CD4-positive, alpha-beta T cell treated with Interferon gamma for 1 hour (primary cell): ENCODE measurements at places on chromosomes 3 and 15.

DNA sequence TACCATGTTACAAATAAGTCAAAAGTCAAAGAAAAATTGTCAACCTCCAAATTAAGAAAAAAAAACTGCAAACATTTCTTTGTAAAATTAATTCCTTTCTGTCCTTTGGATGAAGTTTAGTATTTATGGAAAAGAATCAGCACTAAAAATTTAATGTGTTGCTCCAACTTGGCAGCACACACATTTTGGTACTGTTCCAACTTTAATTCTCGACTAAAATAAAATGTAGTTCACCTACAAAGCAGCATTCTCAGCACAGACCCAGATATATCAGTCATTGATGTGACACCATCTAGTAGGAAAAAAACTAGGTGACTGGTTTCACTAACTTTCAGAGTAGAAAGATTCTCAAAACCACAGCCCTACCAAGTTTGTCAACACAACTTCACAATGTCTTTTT is 131.7 kb upstream of the ROBO2 start:
- DNase-seq: no peak

DNA sequence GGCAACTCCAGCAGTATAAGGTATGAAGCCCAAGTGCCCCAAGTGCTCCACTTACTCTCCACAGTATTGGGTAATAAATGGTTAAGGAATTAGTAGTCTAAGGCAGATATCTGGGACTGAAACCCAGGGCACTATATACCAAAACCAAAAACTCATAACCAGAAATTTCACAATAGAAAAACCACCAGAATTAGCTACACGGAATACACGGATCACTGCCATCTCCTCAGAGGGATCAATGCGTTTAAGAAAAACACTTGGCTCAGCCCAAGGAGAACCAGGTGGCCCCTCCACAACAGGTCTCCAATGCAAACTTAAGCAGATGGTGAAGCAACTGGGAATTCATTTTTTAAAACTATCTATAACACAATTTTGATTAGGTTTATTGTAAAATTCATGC is 83.6 kb downstream of the FAIM start:
- no peak for DNase-seq

GRCh38 chr15:38374029-38374428 is 79.9 kb upstream of the FAM98B start:
- no peak for DNase-seq

DNA sequence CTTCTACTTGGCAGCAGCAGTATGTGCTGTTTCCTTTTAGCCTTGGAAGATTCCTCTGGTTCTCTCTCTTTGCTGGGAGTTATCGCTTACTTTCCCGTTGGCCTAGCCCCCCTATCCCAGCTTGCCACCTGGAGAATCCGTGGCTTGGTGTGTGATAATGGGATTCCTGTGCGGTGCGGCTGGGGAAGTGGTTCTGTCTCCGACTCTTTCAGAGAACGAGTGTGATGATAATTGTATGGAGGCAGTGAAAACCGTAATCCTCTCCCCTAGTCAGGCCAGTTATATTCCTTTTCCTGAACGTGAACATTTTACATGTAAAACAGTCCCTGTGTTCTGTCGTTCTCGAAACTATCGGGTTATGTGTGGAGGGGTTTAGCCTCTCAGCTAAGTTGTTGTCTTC is 300.1 kb upstream of the C2CD4B start:
- DNase-seq: no peak

GRCh38 chr3:163364717-163365116 is 1713.6 kb downstream of the SI start:
- no peak for DNase-seq

GRCh38 chr3:168273036-168273435 is 177.3 kb upstream of the GOLIM4 start:
- no peak for DNase-seq

DNA sequence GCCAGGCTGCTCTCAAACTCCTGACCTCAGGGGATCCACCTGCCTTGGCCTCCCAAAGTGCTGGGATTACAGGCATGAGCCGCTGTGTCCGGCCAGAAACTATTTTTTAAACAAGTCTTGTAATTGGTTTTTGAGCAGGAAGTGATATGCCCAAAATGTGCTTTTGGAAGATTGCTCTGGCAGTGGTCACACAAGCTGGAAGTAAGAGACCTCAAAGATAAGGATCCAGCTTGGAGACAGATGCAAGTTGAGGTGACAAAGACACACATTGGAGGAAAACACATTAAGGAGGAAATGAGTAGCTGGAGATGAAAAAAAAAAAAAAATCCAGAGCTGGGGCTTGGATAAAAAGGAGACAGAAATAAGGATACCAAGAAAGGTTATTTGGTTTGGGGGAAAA is 6.3 kb downstream of the TM4SF18 start:
- no peak for DNase-seq

GRCh38 chr3:117407317-117407716 is 697.7 kb downstream of the TUSC7 start:
- DNase-seq: no peak

DNA sequence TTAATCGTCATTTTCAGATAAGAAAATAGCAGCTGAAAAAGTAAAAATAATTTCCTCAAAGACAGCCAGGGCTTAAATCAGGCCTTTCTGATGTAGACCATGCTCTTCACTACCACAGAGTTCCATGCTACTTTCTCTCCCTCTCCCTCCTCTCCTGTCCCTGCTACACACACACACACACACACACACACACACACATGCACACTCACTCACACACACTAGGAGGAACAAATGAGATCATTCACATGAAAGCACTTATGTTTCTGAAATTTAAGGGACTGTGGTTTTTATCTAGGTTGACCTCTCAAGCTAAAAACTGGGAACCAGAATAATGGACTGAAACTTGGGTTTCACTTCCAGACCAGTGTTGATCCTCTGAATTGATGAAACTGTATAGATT is 4.1 kb upstream of the PSMA4 start:
- DNase-seq: no peak

DNA sequence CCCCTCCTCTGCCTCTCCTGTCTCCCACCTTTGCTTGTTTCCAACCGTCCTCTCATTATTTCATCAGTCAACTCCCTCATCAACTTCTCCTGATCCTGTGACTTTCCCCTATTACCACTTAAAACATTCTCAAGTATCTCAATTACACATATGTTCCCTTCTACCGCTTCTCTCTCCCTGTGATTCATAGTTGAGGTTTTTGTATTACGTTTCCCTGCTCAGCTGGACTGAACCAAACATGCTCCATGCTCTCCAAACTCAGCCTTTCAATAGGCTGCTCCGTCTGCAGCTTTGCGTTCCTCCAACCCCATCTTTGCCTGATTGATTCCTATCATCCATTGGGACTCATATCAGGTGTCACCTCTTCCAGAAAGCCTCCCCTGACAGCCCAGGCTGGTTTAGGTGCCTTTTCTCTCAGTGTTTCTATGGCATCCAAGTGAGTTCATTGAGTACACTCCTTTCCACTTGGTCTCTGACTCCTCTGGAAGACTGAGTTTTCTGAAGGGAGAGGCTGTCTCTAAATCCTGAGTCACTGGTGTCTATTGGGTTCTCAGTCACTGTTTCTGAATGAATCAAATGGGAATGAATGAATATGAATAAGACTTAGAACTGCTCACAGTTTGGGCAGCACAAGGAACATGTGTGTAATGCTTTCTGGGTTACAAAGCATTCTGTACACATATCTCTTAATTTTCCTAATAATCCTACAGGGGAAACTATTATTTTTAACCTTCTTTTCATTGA is 56.4 kb downstream of the PLD1 start:
- DNase-seq: no peak

- no peak for DNase-seq
Measured at GRCh38 chr3:10279384-10280176, 13.2 kb downstream of the GHRL start.

DNA sequence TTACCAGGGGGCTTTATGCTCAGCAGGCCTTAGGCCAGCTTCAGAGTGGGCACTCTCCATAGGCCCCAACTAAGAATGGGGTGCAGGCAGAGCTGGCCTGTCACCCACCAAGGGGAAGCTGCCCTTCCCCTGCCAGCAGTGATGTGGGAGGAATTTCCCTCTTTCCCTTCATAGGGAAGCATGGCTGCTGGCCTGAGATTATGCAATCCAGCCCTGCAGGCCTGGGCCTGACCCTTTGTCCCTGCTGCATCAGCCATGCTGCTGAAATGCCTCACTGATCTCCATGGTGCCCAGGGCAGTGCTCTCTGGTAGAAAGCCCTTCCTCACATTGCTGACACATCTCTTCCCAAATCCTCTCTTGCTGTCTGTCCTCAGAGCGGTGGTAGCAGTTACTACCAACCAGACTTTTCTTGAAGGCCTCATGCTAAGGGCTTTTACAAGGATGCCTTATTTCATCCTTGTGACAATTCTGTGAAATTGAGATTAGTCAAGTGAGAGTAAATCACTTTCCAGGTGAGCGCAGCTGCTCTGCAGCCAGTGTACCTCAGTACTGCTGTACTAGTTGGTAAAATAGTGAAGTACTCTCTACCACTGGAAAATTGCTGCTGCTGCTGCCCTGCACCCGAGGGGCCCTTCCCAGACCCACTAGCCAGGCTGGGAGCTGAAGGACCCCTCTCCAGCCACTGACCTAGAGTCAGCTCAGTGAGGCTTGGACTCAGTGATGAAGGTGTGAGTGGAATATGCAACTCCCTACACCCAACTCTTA is 33.8 kb downstream of the MRAS start:
- peak; percentile 45 for DNase-seq
